ENCODE measurements at places on chromosomes 7 and 10.

- peak; percentile 1 for DNase-seq
Measured at GRCh38 chr7:129829737-129830631, 122.8 kb downstream of the UBE2H start.

GRCh38 chr7:121941830-121942229 lies 68.9 kb downstream of the PTPRZ1 start:
- no peak for DNase-seq

DNA sequence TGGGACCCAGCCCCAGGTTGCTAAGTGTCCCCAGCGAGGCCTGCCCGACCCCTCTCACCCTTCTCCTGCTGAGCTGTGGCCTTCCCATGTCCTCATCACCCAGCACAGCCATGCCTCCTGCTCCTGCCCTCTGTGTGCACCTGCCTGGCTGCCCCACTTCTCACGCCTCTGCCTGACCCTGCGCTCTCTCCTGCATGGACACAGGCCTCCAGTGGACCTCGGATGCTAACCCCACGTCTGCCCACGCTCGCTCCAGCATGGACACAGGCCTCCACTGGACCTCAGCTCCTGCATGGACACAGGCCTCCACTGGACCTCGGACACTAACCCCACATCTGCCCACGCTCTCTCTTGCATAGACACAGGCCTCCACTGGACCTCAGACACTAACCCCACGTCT lies 111.6 kb downstream of the ADARB2 start:
- no peak for DNase-seq

GRCh38 chr7:134553976-134554375 lies 5.1 kb downstream of the AKR1B15 start:
- no peak for DNase-seq

- no peak for DNase-seq
Measured at GRCh38 chr10:6091630-6092029, 2.8 kb downstream of the RBM17 start.

- no peak for DNase-seq
Measured at GRCh38 chr7:4631380-4632179, 50.5 kb upstream of the FOXK1 start.

GRCh38 chr10:91653219-91653870 lies 20.5 kb upstream of the PPP1R3C start:
- DNase-seq = no peak

- DNase-seq = no peak
Measured at GRCh38 chr10:101888251-101888949, 44.8 kb upstream of the KCNIP2 start.

DNA sequence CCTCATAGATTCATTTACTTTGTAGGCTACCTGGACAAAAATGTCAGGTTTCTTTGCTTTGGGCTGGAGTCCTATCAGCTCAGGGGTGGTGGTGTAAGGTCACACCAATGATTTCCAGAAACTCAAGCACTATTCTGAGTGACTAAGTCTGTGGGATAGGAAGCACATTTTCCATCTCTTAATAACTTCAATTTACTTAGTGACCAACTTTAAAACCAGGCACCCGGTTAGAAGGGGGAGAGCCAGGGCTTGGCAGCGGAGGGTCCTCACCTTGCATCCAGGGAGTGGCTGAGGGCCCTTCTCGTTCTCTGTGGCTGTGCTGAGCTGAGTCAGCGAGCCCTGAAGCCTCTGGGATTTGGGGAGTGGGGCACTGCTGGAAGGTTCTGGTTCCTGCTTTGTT lies 6.7 kb downstream of the CHST3 start:
- DNase-seq = no peak

DNA sequence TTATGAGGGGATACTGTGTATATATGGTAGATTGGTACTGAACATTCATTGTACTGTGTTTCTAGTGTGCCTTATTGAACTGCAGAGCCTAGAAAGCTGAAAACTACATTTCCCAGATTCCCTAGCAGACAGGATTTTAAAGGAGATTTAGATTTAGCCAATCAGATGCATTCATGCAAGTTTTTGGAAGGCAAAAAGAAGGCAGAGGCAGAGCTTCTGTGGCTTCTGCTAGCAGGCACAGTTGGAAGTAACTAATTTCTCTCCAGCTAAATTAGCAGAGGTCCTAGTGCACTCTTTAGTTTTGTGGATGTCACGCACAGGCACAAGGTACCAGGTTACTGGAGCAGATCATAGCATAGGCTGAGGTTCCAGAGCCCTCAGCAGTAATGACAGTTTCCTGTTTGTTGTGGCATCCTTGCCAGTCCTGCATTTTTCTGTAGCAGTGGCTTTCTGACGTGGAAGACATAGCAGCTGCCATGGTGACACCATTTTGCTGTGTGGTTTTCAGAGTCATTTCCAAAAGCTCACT lies 83.7 kb upstream of the CCDC71L start:
- no peak for DNase-seq

DNA sequence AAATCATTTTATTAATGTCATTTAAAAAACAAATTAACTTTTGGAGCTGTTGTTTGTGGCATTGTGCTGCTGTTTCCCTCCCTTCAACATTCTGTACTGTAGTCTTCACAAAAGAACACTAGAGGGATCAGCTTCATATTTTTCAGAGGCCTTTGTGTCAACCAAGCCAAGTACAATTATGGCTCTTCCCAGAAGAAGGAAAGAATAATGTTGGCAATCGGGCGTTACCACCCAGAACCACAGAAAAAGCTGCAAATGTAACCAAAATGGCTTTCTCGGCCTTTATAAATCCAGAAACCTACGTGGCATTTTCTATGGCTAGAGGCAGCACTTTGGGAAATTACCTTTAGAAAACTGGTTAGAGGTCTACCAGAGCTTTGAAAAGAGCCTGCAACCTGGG lies 98.8 kb upstream of the COL1A2 start:
- DNase-seq = no peak

DNA sequence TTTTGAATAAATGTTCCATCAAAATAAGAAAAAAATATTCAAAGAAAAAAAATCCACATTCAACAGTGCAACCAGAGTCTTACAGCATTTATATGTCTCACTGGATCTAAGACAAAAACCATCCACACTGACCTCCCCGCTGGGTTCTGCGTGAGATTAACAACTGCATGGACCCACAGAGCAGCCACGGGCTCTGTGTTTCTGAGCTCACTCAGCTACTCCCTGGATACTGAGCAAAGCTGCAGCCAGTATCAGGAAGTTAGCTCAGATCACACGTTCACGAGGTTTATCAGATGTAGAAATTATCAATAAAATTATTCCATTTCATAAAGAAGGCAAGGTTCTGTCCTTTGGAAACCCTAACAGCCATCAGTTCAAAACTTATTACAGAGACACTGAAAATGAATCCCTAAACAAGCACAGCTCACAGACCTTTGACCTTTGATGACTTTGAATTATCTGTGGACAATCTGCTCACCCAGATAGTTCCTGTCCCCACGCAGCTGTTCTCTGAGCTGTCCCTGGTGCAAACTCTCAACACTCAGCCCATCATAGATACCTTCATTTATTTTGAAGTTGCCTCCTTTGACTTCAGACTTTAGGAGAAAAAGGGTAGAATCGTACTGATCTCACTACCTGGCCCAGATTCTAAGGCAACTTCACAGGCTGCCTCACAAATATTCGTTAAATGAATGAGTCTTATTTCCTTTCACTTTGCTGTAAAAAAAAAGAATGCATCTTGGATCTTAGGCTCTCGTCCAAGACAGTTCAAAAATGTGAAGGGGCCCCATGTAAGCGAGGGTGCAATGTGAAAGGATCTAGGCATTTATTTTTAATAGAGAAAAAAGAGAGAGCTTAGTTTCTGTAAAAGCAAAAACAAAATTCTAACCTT lies 67.7 kb upstream of the SVIL start:
- no peak for DNase-seq

DNA sequence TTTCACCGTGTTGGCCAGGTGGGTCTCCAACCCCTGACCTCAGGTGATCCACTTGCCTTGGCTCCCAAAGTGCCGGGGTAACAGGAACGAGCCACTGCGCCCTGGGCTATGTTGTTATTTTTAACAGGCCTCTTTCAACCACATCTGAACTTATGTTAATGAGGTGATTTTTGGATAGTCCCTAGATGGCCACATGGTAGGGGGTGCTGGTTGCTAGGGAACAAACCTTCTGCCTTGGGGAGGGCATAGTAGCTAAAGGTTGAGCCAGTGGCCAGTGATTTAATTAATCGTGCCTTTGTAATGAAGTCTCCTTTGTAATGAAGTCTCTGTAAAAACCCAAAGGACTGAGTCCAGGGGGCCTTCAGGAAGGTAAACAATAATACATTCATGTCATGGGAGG lies 9.1 kb downstream of the COMTD1 start:
- no peak for DNase-seq

DNA sequence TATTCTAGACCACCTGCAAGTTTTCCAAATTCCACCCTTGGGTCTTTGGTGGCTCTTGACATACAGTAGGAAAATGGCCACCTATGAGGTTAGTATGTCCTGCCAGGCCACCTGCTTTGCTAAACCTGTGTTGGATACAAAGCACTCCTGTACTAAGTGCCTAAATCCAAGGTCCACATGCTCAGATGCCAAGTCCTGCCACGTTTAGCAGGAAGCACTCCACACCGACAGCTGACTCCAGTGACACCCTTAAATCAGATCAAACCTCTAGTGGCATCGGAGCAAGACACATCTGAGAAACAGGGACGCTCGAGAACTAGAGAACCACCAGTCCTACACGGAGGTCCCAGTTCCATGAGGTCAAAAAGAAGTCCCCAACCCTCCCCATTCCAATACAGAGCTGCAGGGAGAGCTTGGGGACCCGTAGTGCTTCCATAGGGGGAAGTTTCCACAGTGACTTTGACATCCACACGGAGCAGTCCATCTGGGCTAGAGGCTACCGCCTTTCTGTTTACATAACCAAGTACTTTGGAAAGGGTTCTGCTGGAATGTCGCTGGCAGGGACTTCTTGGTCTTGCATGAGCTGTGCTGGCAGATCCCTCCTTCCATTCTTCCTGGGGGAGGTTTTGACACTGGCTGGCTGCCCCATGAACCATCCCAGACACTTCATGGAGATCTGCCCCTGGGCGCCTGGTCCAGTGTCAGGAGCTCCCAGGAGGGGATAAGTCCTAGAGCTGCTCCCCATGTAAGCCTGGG lies 290.6 kb downstream of the PRPF18 start:
- DNase-seq = no peak

GRCh38 chr7:16091701-16092310 lies 329.5 kb downstream of the CRPPA start:
- no peak for DNase-seq

GRCh38 chr10:31320550-31321211 lies 1.7 kb downstream of the ZEB1 start:
- DNase-seq = no peak

DNA sequence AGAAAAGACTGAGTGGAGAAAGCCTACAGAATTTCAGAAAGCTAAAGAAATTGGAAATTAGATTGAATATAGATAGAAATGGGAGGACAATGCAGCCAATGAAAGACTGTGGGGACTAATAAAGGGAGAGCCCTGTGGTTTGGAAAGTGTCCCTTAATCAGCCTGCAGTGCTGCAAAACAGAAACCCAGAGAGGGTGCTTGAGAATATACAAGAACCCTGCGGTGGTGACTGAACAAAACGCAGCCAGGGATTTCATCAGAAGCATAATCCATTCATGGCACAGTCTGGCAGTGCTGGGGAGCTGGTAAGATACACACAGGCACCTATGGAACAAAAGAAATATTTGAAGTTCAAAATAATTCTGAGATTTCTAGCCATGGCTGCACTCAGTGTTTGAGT lies 19.1 kb downstream of the CEP41 start:
- DNase-seq = no peak

GRCh38 chr7:132932296-132933071 lies 149.4 kb downstream of the CHCHD3 start:
- DNase-seq = no peak

DNA sequence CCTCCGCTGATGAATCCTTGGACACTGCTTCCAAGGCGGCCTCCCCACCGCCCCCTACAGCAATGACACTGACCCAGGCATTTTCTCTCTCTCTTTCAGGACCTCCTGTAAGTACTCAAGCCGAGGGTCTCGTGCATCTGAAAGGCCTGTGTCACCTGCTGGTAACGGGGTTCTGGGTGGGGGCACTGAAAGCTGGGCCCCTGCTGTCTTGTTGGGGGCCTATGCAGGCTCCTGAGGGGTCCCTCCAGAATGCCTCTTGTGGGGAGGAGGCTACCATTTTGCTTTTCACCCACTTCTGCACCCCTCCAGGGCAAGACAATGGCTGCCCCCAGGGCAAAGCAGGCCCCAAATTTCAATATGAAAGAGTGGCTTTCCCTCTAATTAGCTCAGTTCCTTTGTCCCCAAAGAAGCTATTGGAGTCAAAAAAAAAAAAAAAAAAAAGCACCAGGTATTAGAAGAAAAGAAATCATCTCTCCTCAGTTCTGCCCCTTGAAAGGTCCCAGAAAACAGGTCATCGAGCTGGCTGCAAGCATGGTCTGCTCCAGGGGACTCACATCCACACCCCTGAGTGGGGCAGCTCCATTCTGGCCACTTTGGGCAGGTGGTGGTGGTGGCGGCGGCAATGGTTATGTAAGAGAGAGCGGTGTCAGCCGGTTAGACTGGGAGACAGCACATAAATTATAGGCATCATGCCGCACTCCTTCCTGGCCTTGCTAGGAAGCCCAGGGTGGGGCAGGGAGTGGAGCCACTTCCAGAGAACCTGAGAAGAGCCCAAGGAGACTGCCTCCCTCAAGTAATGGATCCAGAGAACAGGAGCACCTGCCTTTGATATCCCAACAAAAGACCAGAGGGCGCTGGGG lies 66.2 kb downstream of the COL13A1 start:
- no peak for DNase-seq

DNA sequence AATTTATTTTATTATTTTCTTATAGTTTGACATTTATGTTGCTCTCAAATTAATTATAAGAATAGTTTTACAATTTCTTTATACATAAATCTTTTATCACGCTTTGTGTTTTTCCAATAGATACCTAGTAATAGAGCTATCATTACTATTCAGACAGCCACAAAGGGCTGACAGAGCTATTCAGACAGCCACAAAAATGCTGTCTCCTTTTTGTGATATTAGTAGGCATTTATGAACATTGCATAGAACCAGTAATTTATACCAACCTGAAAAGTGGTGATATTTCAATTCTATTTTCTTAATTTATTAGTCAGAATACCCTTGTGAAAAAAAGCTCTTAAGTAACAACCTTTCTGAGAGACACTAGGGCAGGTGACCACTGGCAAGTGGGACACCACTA lies 34.2 kb upstream of the IGFBP3 start:
- no peak for DNase-seq

GRCh38 chr7:39621261-39621660 lies 2.1 kb upstream of the RALA start:
- no peak for DNase-seq
